ENCODE measurements at places on chromosomes 5 and 9.

- ATAC-seq = no peak
Observed at GRCh38 chr9:21871256-21871975, 69.0 kb downstream of the MTAP start.

- no peak for ATAC-seq
Observed at GRCh38 chr9:4849369-4849768, 56.6 kb downstream of the RCL1 start.

DNA sequence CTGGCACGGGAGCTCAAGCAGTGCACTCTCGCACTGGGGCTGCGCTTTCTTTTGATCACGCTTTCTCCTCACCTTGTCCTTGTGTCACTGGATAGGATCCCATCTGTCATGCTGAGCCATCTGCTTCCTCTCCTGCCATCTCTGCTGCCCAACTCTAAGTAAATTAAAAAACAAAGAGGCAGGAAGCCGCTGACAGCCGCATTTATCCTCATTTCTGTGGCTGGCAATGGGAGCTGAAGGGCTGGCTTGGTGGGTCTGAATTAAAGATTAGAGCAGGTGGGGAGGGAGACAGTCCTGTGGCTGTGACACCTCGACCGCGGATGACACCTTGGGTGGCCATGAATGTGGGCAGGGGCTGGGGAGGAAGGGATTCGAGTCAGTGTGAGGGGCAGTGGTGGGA is 159.2 kb upstream of the ALDH1B1 start:
- ATAC-seq = no peak

GRCh38 chr9:83061990-83062650 is 822 bp downstream of the RASEF start:
- ATAC-seq = no peak

- ATAC-seq = no peak
Observed at GRCh38 chr9:109190151-109190550, 23.1 kb upstream of the FRRS1L start.
